ENCODE measurements at places on chromosomes 5 and 9.

- no peak for DNase-seq
Observed at GRCh38 chr9:111113712-111114111, 75.4 kb upstream of the LPAR1 start.

DNA sequence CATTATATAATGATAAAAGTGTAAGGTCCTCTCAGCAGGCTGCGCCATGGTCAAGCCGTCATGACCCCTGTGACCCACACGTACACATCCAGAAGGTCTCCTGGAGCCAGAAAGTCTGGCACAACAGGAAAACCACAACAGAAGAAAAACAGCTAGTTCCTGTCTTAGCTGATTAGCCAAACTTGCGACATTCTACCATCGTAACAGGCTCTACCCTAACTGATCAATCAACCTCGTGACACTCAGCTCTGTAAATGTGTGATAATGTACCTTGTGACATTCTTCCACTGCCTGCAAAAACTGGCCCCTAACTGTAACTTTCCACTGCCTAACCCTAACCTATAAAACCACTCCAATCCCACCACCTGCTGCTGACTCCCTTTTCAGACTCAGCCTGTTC, 316.4 kb upstream of the TUSC1 start:
- DNase-seq, result no peak

- DNase-seq, result no peak
Observed at GRCh38 chr9:82223442-82223841, 234.9 kb downstream of the SPATA31D1 start.

GRCh38 chr5:56950626-56951125, 1.2 kb downstream of the MIER3 start:
- DNase-seq, result no peak

DNA sequence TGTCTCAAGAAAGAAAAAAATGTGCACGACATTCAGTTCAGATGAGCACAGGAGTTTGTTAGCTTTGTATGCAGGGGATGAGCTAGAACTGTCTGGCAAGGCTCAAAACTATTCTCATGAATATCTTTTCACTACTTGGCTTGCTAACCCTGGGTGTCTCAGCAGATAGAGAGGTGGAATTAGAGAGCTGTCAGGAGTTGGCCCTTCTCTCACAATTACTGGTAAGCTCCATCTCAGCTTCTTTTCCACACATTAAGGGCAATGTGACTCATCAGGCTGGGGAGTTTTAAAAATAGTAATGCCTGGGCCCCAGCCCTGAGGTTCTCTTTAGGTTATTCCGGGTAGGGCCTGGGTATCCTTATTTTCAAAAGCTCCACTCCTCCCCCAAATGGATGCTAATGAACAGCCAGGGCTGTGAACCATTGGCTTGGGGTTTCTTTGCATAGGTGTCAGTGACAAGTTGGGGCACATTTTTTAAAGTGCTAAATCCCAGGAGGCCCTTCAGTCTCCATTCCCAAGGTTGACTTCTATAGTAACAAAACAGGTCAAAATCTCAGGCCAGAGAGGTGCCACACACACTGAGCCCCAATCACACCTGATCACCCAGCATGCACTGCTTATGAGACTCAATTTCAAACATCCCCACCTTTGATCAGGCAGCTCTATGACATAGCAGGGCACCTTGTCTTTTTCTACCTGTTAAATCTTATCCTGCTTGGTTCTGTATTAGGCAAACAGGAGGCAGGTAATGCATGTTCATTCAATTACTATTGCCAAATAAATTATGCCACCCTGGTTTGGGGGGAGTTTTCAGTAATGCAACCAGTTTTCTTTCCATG, 239.7 kb upstream of the DAP start:
- no peak for DNase-seq

GRCh38 chr9:131624636-131625507, 79.5 kb downstream of the PRRT1B start:
- DNase-seq, result no peak

GRCh38 chr5:142432961-142433360, 108.1 kb upstream of the SPRY4 start:
- DNase-seq, result peak; percentile 17

Measured in stimulated activated CD8-positive, alpha-beta memory T cell treated with anti-CD3 and anti-CD28 coated beads, Interleukin-4, amount 100 ng/mL, for 1 hour (primary cell).